ENCODE measurements at places on chromosomes 4 and X. TPM values are rescaled to one million over a fixed set of nuclear protein-coding genes. Genes with fewer than 3 reads are reported as not detected.
A peak's percentile ranks its signal among the peaks of the same experiment; 100 is the strongest.

- no peak overlapping the region for H3K4me3 ChIP-seq
- no peaks in the 10 kb centered on the region for H3K36me3 ChIP-seq
- H3K27me3 ChIP-seq: no peaks in the 10 kb centered on the region
- DNase-seq: no peak
- H3K27ac ChIP-seq: no peak overlapping the region
These were observed 47.9 kb upstream of the RGN start for GRCh38 chrX:47030339-47030738.

DNA sequence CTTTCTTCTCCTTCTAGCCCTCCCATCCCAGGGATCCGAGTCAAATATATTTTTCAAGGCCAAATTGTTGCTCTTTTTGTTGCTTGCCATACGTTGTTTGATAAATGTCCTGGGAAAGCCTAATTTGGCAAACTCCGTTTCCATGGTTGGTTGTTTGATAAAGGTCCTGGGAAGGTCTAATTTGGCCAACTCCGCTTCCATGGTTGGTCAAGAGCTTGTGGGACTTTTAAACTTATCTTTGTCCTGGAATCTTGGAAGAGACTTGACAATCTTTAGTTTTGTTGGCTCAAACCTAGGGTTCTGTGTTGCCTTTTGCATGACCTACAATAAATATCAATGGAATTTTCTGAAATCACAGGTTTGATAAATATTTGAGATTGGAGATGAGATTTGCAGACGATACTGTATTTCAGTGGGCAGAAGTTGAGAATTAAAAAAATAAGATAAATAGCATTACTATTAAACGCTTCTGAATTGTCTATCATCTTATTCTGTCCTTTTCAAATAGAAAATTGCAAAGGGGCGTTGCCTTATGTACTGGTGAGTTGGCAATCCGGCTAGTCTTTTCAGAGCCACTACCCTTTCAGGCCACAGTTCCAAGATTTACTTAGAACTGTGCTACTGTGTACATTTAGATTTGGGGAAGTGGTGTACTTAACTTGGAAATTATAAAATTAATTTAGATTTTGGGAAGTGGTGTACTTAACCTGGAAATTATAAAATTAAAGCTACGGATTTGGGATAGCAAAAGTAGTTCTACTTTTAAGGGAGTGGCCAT, 804 bp downstream of the OSTC start:
- H3K36me3 ChIP-seq: peaks cover 21% of the 10 kb centered on the region
- H3K4me3 ChIP-seq: peak overlapping the region; percentile 97
- DNase-seq: no peak
- peak overlapping the region; percentile 92 for H3K27ac ChIP-seq
- H3K4me1 ChIP-seq: peaks cover 19% of the 10 kb centered on the region
- no peaks in the 10 kb centered on the region for H3K27me3 ChIP-seq

DNA sequence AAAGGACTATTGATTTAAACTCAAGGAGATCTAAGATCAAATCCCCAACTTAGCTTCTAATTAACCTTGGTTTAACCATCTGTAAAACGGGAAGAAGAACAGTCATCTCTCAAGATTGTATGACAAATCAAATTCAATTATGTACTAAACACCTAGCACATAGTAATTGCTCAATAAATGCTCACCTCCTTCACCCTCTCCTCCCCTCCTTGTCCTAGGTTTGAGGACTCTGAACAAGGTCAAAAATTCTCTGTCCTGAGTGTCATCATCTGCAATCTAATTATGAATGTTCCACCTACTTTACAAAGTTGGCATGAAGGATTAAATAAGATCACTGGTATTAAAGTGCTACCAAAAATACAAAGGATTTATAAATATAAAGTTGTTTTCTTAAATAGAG, 320.1 kb upstream of the PPARGC1A start:
- no peaks in the 10 kb centered on the region for H3K36me3 ChIP-seq
- H3K27me3 ChIP-seq: no peaks in the 10 kb centered on the region
- no peaks in the 10 kb centered on the region for H3K4me1 ChIP-seq
- no peak overlapping the region for H3K27ac ChIP-seq

GRCh38 chrX:65772842-65773241, 105.4 kb downstream of the MSN start:
- DNase-seq: no peak
- no peaks in the 10 kb centered on the region for H3K27me3 ChIP-seq
- peaks cover 3% of the 10 kb centered on the region for H3K4me1 ChIP-seq
- peaks cover 1% of the 10 kb centered on the region for H3K36me3 ChIP-seq
- H3K27ac ChIP-seq: no peak overlapping the region
- H3K4me3 ChIP-seq: no peak overlapping the region

DNA sequence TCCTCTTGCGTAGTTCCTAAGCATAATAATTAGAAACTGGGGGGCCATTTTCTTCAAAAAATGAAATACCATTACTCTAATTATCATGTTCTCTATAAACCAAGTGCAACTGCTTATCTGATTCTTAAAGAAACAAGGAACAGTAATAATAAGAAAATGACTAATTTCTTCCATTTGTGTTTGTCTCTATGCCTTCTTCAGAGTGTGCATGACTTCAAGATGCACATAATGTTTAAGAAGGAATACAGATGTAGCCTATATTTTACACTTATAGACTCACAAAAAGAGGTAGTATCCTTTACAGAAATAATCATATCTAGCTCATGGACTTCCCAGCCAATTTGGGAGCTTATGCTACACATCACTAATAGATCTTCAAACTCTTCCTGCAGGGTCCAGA, 131.7 kb downstream of the CHRNA9 start:
- H3K4me3 ChIP-seq: no peak overlapping the region
- peaks cover 3% of the 10 kb centered on the region for H3K27me3 ChIP-seq
- H3K36me3 ChIP-seq: no peaks in the 10 kb centered on the region
- DNase-seq: no peak

DNA sequence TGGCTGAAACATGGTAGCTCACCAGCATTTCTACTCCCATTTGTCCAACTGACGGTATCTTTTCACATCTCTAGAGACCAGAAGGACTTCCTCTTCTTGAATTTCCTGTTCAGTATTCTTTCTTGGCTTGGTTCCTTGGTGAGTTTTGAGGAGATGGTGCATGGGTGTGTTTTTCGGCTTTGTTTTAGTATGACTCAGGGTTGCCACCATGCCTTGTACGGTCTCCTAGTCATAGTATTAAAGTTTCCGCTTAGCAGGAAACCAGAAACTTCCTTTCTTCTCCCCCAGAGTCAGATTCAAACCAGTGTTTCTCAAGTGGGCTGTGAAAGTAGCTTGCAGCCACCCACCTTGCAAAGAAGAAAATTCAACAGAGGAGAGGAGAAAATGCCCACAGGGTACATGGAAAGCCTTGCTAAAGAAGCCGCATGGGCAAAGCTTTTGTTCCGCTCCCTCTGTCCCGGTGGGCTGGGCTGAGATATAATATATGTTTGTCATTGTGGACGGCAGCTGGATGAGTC, 5.7 kb downstream of the CD99 start:
- H3K27me3 ChIP-seq: no peaks in the 10 kb centered on the region
- H3K4me1 ChIP-seq: peaks cover 75% of the 10 kb centered on the region
- peak overlapping the region; percentile 67 for H3K4me3 ChIP-seq
- peaks cover 72% of the 10 kb centered on the region for H3K36me3 ChIP-seq
- peak; percentile 61 for DNase-seq

- H3K36me3 ChIP-seq: no peaks in the 10 kb centered on the region
- H3K27ac ChIP-seq: no peak overlapping the region
- H3K4me1 ChIP-seq: no peaks in the 10 kb centered on the region
- no peak overlapping the region for H3K4me3 ChIP-seq
These were observed 32.0 kb downstream of the SMPX start for GRCh38 chrX:21725916-21726315.

DNA sequence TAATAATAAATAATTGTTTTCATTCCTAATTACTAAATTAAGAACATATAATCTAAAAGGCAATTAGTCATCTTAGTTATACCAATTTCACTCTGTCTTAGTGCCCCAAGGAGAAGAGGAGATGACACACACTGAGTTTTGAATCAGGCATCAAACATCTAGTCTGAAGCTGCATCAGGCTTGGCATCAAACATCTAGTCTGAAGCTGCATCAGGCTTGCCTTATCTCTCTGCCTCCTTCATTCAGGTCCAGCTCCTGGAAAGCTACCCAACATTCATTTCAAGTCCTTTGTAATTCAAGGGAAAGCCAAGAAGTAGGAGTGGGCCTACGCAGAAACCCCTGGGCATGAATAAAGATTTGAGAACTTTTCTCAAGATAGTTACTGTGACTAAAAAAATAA, 62.2 kb downstream of the SH3RF1 start:
- no peak overlapping the region for H3K27ac ChIP-seq
- no peaks in the 10 kb centered on the region for H3K36me3 ChIP-seq
- no peak for DNase-seq
- no peaks in the 10 kb centered on the region for H3K27me3 ChIP-seq

DNA sequence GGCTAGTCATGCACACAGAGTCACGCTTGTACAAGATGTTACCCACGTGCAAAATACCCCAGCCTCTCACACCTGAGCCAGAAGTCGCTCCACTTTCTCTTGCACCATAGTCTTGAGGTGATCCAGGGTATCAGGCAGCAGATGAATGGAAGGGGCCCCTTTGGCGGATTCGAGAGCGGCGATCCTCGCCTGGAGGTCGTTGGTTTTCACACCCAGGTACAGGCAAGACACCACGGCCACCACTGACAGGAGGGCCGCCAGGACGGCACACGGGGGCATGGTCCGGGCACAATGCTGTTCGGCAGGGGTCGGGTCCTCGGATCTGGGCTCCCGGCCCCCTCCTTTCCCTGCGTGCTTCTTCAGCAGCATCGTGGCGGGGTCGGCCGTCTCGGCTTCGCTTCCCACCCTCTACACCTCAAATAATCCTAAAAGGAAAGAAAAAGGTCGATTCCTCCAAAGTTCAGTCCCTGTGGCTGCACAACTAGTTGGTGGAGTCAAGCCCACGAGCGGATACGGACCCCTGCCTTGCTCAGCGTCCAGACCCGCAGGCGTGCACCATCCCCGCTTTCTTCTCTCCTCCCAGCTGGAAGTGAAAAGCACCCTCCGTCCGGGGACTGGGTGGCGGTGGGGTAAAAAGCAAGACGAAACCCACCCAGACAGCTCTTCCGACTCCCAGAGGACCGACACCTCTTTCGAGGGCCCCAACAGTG, 652 bp downstream of the COL25A1 start:
- H3K27ac ChIP-seq: no peak overlapping the region
- H3K27me3 ChIP-seq: peaks cover 64% of the 10 kb centered on the region

DNA sequence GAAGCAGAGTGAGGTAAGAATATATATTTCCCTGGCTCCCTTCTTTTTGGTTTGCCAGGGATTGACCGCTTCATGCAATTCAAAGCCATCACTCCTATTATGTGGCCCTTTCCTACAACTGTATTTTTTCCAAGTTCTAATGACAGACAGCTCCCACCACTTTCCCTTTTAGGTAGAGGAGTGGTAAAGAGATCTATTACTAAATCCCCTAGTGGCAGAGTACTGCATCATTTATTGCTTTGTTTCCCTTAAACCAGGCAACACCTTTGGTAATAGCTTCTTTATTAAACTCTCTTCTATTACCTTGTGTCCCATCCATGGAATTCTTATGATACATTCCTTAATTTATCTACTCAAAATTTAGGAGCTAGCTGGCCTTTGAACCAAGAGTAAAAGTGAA, 90.7 kb downstream of the CNOT6L start:
- no peaks in the 10 kb centered on the region for H3K27me3 ChIP-seq
- peak overlapping the region; percentile 45 for H3K27ac ChIP-seq
- H3K4me1 ChIP-seq: peaks cover 38% of the 10 kb centered on the region
- no peak for DNase-seq

- peaks cover 19% of the 10 kb centered on the region for H3K36me3 ChIP-seq
- DNase-seq: no peak
- no peak overlapping the region for H3K4me3 ChIP-seq
- H3K4me1 ChIP-seq: peaks cover 12% of the 10 kb centered on the region
These were observed 35.5 kb downstream of the MANBA start for GRCh38 chr4:102725229-102725628.

DNA sequence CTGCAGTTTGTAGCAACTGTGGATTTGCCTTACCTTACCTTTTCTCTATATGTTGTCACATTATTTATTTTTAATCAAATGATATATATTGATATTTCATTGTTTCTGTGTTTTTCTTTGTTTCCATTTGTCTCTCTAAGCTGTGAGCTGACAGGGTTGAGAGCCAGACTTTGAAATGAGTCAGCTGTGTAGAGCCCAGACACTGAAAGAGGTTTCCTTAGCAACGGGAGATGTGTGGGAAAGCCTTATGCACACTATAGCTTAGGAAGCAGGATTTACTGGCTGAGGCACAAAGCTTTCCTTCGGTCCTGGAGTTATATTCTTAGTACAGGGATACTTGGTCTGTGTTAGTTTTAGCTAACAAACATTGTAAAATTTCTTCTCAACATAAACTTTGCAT, 192.2 kb downstream of the FGF13 start:
- H3K27ac ChIP-seq: no peak overlapping the region
- no peak for DNase-seq
- no peaks in the 10 kb centered on the region for H3K36me3 ChIP-seq
- no peaks in the 10 kb centered on the region for H3K27me3 ChIP-seq

DNA sequence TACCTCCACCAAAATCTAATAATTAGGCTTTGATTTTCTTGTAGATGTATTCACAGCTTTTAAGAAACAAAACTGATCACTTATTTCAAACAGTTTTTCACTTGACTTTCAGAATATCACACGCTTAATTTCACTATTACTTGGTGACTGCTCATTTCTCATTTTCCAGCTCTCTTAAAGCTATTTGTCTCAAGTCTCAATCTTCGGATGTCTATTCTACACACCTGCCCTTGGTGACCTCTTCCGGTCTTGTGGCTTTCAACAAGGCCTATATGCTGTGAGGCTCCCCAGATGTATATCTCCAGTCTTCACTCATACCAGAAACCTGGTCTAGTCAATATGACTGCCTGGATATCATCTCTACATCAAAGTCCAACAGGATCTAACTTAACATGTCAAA, 34.9 kb upstream of the ANXA10 start:
- no peaks in the 10 kb centered on the region for H3K36me3 ChIP-seq
- no peak for DNase-seq
- no peak overlapping the region for H3K27ac ChIP-seq
- no peaks in the 10 kb centered on the region for H3K4me1 ChIP-seq
- H3K4me3 ChIP-seq: no peak overlapping the region
- H3K27me3 ChIP-seq: peaks cover 1% of the 10 kb centered on the region

DNA sequence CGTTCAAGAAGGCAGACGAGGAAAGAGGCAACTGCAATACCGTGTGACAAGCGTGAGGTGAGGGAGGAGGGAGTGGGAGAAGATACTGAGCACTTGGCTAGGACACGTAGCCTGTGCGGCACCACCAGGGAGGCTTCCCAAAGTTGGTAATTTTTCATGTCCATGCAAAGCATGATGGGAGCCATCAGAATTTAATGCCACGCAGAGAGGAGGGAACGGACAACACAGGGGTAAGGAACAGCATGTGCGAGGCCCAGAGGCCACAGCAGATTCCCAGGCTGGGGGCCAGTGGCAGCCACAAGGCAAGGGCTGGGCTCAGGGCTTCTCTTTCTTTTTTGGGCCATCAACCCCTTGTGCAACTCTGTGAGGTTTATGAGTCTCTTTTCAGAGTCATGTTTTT, 11.0 kb upstream of the CLDN24 start:
- no peak overlapping the region for H3K27ac ChIP-seq
- H3K36me3 ChIP-seq: no peaks in the 10 kb centered on the region
- H3K4me3 ChIP-seq: no peak overlapping the region
- H3K4me1 ChIP-seq: peaks cover 4% of the 10 kb centered on the region
- no peak for DNase-seq

GRCh38 chr4:52838729-52839586, 23.2 kb upstream of the RASL11B start:
- no peaks in the 10 kb centered on the region for H3K27me3 ChIP-seq
- no peak overlapping the region for H3K27ac ChIP-seq
- H3K36me3 ChIP-seq: no peaks in the 10 kb centered on the region
- DNase-seq: no peak
- no peaks in the 10 kb centered on the region for H3K4me1 ChIP-seq

TLR7 gene
- total RNA-seq: 0.28 TPM

PAGE2 gene
- total RNA-seq: not detected

SERTM2 gene
- total RNA-seq: not detected

SFRP2 gene
- 0.14 TPM for total RNA-seq

GABRA4 gene
- not detected for total RNA-seq

SATL1 gene
- total RNA-seq: not detected

MAGEA2B gene
- total RNA-seq: not detected
